Aorta (tissue), 5 donors: ENCODE measurements at places on chromosomes 4 and X. TPM values are rescaled to one million over a fixed set of nuclear protein-coding genes. Genes with fewer than 3 reads are reported as not detected.
A peak's percentile ranks its signal among the peaks of the same experiment; 100 is the strongest.

DNA sequence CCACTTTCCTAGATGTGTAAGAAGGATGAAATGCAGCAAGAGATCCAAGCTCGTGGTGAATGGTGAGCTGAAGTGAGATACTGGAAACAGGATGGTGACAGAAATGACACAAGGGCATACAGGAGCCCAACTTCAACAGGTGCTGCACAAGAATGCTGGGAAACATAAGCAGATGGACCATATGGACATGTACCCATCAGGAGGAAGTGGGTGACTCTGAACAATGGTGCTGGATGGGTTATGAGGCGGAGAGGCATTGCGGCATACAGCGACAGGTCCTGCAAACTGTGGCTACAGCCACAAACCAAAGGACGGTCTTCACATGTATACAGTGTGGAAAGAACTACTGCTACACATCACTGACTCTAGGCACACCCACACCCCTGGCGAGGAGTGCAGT lies 265.7 kb downstream of the CAMK2D start:
- DNase-seq: no peak

DNA sequence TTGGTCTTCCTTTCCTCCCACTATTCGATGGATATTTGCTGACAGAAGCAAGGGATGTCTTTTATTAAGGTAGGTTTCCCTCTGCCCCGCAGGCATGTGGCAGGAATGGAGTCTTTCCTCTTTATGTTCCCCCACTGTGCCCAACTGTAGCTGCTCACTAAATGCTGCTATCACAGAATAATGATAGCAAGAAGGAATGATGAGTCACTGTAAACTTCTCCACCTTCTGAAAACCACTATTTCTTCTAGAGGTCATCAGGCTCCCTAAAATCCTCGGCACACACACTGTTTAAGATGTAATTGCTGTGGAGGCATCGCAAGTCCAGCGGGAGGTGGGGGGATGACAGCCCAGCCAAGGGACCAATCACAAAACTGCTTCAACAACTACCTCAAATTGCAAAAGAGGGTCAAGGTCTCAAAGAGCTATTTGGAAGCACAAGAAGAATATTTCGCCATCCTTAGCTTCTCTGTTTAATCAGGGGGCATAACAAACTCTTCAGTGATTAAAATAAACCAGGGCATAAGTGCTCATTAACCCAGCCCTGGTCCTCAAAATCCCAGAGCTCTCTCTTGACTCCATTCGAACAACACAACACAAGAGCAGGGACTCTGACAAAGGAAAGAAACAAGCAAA lies 13.9 kb downstream of the QDPR start:
- DNase-seq: no peak

DNA sequence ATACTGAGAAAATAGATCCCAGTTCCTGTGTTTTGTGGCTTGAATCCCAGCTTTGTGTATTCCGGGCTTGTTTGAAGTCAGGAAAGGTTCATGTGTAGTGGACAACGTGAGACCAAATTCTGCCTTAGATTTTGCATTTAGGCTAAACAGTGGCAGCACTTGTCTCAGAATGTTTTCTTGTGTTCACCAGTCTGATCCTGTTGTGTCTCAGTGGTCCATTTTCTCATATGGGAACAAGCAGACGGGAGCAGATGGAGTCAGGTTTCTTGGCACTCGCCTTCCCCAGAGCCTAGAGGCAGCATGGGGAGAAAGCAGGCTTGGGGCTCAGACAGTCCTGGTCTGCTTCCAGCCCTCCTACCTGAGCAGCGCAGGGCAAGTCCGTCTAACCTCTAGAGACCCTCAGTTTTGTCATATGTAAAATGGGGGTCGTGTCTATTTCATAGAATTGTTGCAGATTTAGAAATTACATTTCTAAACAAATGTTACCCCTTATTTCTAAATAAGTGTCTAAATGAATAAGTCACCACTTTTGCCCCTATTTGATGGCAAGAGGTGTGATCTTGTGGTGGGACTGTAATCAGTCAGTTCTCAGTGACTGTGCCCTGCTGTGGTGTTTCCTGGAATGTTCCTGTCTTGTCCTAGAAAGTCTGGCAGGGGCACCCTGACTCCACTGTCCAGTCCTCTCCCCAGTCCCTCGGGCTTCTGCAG lies 28.3 kb upstream of the MSANTD1 start:
- peak; percentile 27 for DNase-seq

ZFP92 gene
- total RNA-seq: 0.99 TPM

DNA sequence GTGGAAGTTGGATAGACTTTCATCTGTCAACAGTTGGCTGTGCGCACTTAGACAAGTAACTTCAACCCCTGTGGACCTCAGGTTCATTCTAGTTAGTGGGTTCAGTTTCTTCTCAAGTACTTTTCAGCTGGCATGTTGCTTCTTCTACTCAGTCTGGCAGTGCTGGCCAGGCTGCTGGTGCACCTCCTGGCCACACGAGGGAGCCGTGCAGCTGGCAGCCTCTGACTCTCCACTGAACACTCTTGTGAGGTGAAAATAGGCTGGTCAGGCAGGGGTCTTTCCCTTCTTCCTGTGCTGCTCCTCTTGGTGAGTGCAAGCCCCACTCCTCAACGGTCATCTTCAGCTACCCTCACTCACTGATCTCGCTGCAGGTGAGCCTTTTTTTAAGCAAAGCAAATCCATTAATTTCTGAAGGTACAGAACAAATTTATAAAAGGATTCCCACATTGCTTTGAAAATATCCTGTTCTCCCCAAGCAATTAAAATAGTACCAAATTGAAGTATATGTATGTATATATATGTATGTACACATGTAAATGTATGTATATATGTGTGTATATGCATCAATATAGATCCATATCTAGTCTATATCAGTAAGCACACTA lies 30.6 kb downstream of the LONRF3 start:
- DNase-seq: peak; percentile 81
